ENCODE measurements at places on chromosomes 3 and 15.

DNA sequence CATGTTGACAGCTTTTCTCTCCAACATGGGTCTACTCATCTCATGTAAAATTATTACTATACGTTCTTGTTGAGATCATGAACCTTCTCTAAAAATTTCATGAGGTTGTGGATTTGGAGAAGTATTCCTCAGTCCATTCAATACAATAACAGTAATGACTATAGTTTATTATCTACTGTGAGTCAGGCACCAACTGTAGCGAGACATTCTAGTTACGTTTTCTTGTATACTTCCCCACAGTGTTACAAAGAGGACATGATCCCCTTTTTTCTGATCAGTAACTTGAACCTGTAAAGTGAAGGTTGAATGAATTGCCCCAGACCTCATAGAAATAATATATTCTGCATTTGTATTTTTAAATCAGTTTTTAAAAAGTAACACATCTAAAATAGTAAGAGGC, 76.4 kb downstream of the AKAP13 start:
- DNase-seq = no peak

GRCh38 chr3:31896648-31897433, 84.2 kb downstream of the OSBPL10 start:
- DNase-seq = no peak

DNA sequence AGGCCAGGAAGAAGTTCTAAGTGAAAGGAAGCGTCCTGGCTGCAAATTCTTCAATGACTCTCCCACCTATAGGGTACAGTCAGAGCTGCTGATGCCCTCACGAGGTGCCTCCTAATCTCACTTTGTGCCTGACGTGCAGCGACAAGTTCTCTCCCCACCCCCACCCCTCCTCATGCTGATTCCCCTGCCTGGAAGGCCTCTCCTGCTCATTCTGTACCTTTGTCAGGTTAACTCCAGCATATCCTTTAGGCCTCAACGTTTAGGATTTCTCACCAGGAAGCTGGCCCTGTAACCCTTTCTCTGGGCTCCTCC, 25.0 kb downstream of the SLC12A8 start:
- DNase-seq = no peak

- DNase-seq = no peak
Observed at GRCh38 chr15:73318463-73319351, 50.1 kb downstream of the HCN4 start.

DNA sequence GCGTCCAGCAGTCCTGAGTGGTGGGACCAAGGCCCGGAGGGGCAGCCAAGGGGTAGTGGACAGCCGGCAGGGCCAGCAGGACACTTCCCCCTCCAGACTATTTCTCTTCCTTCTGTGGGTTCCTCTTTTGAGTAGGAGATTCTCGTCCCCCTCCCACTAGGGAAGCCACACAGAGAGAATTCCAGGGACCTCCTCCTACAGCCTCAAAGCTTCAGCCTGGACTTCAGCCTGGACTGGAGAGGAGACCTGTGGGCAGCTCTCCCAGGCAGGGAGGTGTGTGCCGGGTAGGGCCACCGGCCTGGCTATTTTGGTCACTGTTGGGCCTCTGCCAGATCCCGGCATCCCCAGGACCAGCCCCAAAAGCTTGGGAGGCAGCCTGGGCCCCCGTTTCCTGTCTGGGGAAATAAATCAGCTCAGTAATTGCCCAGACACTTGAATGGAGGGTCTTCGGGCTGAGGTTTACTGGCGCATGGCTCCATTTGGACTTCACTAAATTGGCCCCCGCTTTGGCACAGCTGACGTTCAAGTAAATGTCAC, 1.3 kb downstream of the SLC6A6 start:
- no peak for DNase-seq

DNA sequence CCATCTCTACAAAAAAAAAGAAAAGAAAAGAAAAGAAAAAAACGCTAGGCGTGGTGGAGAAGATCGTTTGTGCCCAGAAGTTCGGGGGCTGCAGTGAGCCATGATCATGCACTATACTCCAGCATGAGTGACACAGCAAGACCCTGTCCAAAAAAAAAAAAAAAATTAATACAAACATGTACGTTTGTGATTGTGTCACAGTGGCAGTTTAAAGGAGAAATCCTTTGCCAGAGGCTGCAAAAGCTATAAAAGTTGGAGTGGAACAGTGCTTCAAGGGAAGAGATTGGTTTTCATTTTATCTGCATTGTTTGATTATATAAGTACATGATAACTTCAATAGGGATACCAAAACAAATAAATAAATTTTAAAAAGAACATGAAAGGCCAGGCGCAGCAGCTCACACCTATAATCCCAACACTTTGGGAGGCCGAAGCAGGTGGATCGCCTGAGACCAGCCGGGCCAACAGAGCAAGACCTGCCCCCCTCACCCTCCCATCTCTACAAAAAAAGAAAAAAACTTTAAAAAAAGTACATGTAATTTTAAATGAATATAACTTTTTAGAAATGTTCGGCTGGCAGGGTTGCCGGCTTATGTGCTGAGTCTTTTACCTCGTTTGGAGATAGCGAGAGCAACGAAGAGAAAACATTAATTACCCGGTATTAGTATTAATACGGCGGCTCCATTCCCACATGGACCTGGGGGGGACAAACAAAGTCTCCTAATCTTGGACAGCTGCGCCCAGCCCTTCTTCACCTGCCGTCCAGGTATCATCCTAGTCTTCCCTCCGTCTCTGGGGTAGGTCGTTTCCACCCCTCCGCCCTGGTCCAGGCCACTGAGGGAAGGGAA, 573 bp upstream of the DIS3L start:
- DNase-seq = no peak

- no peak for DNase-seq
Observed at GRCh38 chr3:170862618-170863374, 7.2 kb downstream of the RPL22L1 start.

- DNase-seq = no peak
Observed at GRCh38 chr3:13324835-13325501, 95.2 kb downstream of the NUP210 start.

DNA sequence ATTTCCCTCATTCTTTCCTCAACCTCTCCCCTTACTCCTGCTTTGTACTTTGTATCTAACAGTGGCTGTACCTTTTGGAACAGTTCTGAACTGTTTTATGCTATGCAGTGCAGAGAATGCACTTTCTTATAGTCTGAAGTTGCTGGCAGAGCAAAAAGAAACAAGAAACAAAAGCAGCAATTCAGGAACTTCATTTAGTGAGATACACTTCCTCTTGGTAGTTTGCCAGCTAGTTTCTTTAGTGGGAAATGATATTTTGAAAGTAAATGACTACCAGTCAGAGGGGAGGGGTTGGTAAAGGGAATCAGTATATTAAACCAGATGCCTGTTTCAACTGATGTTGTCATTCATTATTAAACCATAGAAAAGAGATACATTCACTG, 55.0 kb upstream of the CHD2 start:
- DNase-seq = no peak

DNA sequence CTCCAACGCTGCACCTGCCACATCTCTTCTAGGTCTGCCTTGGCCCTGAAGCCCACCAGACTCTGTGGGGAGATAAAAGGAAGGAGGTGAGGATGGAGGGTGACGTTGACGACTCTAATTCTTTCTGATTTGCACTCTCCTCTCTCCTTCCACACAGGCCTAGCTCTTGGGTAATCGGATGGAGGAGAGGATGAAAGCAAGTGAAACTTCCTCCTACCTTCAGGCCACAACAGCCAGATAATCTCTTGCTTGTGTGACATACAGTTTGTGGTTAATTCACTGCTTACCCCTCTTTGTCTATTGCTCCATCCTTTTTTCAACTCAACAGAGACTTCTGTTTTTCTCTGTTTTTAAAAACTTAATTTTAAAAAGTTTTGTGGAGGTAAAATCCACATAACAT, 208.1 kb downstream of the SV2B start:
- no peak for DNase-seq

- DNase-seq = no peak
Observed at GRCh38 chr3:72340476-72341379, 507.5 kb downstream of the SHQ1 start.
